ENCODE measurements at places on chromosomes 7 and 10. TPM values are rescaled to one million over a fixed set of nuclear protein-coding genes. Genes with fewer than 3 reads are reported as not detected.

DNA sequence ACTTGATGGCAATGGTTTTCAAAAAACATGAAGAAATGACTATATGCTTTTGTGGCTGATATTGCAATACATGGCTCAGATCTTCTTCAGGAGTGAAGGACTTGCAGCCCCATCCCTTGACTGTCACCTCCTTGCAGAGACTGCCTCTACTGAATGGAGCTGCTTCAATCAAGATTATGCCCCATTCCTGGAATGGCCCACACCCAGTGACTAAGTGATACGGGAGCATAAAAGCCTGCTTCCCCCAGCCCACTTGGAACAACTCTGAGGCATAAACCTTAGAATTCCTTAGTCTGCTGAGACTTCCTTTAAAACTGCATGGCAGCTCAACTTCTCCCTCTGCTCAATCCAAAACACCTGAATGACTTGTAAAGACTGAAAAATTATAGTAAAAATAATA, 957.1 kb downstream of the SORCS3 start:
- no peaks in the 10 kb centered on the region for H3K27me3 ChIP-seq
- no peaks in the 10 kb centered on the region for H3K36me3 ChIP-seq
- DNase-seq = no peak
- H3K27ac ChIP-seq = no peak overlapping the region
- H3K4me3 ChIP-seq = no peak overlapping the region
- H3K4me1 ChIP-seq = no peaks in the 10 kb centered on the region

- peaks cover 13% of the 10 kb centered on the region for H3K4me1 ChIP-seq
- DNase-seq = no peak
- H3K27ac ChIP-seq = no peak overlapping the region
- H3K27me3 ChIP-seq = no peaks in the 10 kb centered on the region
These were observed 123.7 kb downstream of the MPP7 start for GRCh38 chr10:28179006-28179742.

RSU1 gene
- total RNA-seq = 27.9 TPM

SCRN1 gene
- 3.8 TPM for total RNA-seq

GUSB gene
- 5.0 TPM for total RNA-seq

CHST3 gene
- 15.7 TPM for total RNA-seq
